ENCODE measurements at places on chromosomes 2 and 18.

- DNase-seq, result no peak
Observed at GRCh38 chr2:157627594-157628476, 829 bp downstream of the ACVR1C start.

- DNase-seq, result no peak
Observed at GRCh38 chr18:3424280-3424890, 25.6 kb upstream of the TGIF1 start.

DNA sequence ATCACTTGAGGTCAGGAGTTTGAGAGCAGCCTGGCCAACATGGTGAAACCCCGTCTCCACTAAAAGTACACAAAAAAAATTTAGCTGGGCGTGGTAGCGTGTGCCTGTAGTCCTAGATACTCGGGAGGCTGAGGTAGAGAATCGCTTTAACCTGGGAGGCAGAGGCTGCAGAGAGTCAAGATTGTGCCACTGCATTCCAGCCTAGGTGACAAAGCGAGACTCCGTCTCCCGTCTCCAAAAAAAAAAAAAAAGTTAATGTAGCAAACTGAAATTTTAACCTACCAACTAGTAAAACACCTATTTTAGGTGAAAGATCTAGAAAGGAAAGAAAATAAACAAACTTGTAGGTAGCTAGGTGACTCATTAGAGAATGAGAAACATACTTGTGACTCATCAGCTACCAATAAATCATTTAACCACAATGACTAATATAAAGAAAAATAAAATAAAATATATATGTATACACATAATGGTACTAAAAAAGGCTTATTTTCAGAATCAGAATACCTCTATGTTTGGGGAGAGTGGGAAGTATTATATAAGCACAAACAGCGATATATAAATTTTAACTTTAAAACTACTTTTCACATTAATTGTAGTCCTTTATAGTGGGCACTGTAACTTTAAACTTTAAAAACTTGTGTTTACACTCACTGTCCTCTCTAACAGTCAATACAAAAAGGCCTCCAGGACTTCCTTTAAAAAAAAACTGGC is 36.6 kb downstream of the DARS1 start:
- DNase-seq, result no peak

DNA sequence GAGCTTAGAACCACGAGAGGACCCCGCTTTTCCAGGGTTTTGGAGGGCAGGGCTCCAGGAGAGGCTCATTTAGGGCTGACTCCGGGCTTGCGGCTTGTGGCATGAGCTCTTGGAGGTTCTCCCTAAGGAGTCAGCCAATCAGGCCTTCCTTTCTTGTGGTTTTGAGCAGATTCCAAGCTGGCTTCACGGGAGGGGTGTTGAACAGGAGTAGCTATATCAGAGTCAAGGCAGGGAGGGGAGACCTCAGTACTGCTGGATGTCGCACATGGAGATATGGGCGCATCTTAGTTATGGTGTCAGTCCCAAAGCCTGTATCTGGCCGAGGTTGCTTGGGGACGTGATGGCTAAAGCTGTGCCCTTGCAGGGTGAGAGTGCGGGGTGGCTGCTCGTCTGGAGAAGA is 98.6 kb downstream of the AGAP1 start:
- DNase-seq, result no peak

Data from NCI-H1417 (cell line).